ENCODE measurements at places on chromosomes 4 and X. TPM values are rescaled to one million over a fixed set of nuclear protein-coding genes. Genes with fewer than 3 reads are reported as not detected.

DNA sequence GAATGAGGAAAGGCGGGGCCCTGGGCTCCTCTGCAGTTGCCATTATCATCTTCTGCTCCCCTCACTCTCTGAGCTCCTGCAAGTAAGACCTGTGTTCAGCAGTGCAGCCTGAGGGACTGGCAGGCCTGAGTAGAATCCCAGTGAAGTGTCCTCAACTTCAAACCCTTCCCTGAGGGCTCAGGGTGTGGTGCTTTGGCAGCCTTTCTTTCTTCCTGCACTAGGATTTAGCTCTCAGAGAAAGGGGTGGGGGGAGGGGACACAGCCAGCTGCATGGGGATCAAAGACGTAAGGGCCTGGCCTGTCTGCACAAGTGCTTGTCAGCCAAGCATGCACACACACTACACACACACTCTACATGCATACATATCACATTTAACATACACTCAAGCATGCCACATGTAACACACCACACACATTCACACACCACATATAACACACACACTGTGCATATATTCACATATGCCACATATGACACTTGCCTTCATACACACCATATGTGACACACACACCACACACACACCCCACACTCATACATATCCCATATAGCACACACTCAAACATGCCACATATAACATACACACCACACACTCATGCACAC lies 223.4 kb upstream of the RPL34 start:
- no peak overlapping the region for H3K4me3 ChIP-seq
- H3K36me3 ChIP-seq: no peaks in the 10 kb centered on the region
- H3K27me3 ChIP-seq: no peaks in the 10 kb centered on the region
- peaks cover 5% of the 10 kb centered on the region for H3K4me1 ChIP-seq

DNA sequence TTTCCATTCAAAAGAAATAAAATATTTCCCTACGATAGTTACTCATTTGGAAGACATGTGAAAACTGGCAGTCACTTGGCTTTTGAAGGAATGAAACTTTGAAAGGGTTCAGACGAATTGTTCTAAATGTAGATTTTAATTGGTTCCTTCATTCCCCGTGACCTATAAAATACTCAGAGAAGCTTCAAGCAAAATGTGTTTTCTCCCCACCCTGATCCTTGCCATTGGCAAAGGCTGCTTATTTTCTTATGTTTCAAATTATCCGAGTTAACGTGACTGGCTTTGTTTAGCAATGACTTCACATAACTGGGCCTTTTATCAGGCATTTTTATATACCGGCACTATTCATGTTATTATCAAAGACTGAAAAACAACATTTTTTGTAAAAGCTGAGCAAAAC lies 204.1 kb upstream of the NEIL3 start:
- DNase-seq: no peak
- H3K27ac ChIP-seq: no peak overlapping the region
- H3K27me3 ChIP-seq: no peaks in the 10 kb centered on the region
- H3K4me1 ChIP-seq: no peaks in the 10 kb centered on the region

DNA sequence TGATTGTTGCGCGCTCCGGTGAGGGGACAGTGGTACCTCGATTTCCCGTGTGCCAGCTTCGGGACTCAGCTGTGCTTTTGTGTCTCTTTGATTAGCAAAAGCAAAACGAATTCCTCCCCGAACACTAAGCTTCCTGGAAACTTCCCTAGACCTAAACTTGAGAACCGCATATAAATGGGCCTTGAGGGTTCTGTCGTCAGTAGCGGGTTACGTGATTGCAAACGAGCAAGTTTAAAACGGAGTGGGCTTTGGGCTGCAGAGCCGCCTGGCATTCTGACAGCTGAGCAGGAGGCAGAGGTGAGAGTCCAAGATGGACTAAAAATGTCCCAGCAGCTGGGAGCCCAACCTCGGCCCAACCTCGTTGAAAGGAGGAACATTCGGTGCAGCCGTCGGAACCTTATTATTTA lies 1.2 kb upstream of the TAPT1 start:
- peaks cover 29% of the 10 kb centered on the region for H3K36me3 ChIP-seq
- H3K27ac ChIP-seq: peak overlapping the region; percentile 96
- H3K27me3 ChIP-seq: no peaks in the 10 kb centered on the region
- DNase-seq: peak; percentile 19
- peak overlapping the region; percentile 91 for H3K4me3 ChIP-seq

- no peaks in the 10 kb centered on the region for H3K36me3 ChIP-seq
- DNase-seq: no peak
- H3K4me3 ChIP-seq: no peak overlapping the region
- H3K27ac ChIP-seq: no peak overlapping the region
These were observed 21.1 kb upstream of the RHOXF1 start for GRCh38 chrX:120136840-120137239.

GRCh38 chr4:109588176-109588575 lies 28.1 kb downstream of the MCUB start:
- H3K36me3 ChIP-seq: peaks cover 48% of the 10 kb centered on the region
- peaks cover 64% of the 10 kb centered on the region for H3K4me1 ChIP-seq
- peak overlapping the region; percentile 9 for H3K27ac ChIP-seq
- H3K4me3 ChIP-seq: no peak overlapping the region

DNA sequence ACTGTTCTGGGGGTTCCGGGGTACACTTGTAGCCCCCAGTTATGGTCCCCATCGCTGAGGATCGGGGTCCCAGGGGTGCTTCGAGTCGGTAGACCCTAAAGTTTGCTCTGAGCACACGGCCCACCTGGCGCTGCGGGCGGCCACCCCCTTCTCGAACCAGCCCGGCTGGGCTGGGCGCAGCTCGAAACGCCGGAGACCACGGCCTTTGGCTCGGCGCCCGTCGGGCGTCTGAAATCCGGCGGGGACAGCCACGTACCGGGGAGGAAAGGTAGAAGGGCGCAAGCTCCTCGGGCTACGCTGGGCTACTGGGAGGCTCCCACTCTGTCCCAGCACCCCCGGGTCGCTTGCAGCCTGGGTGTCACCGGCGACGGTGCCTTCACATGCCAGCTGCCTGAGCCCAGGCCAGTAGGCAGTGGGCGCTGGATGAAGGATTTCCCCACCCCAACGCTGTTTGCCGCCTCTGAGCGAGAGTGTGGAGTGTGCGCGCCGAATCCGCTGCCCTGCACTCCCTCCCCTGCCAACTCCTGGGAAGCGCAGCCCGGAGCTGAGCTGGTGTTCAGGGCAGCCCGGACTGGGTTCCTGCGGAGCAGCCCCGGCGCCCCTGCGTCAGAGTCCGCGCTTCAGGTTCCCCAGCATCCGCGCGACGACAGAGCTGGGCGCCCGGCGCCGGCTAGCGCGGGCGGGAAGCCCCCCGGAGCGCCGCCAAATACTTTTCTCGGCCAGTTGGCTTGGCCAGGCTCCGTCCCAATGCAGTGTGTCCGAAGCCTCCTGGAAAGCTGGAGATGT lies 637 bp downstream of the MAMLD1 start:
- H3K4me1 ChIP-seq: peaks cover 32% of the 10 kb centered on the region
- no peaks in the 10 kb centered on the region for H3K36me3 ChIP-seq
- H3K27me3 ChIP-seq: peaks cover 37% of the 10 kb centered on the region

DNA sequence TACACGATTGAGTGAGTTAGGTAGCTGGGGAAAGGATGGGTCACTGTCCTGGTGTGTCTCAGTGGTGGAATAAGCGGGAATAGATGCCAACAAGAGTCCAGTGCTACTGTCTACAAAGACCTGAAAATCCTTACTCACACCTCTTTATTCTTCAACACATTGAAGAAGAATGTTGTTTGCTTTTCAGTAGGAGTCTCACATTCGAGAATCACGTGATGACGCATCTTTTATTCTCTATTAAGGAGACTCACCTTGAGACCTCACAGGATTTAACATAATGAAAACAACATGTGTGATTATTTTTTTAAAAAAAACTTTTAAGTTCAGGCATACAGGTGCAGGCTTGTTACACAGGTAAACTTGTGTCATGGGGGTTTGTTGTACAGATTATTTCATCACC lies 75.2 kb downstream of the CD38 start:
- H3K4me3 ChIP-seq: no peak overlapping the region
- peaks cover 36% of the 10 kb centered on the region for H3K36me3 ChIP-seq
- H3K4me1 ChIP-seq: peaks cover 2% of the 10 kb centered on the region
- peaks cover 2% of the 10 kb centered on the region for H3K27me3 ChIP-seq
- no peak overlapping the region for H3K27ac ChIP-seq

GRCh38 chr4:146155152-146155724 lies 20.3 kb upstream of the LSM6 start:
- DNase-seq: no peak
- peaks cover 3% of the 10 kb centered on the region for H3K4me1 ChIP-seq
- peaks cover 21% of the 10 kb centered on the region for H3K27me3 ChIP-seq
- no peak overlapping the region for H3K27ac ChIP-seq

DNA sequence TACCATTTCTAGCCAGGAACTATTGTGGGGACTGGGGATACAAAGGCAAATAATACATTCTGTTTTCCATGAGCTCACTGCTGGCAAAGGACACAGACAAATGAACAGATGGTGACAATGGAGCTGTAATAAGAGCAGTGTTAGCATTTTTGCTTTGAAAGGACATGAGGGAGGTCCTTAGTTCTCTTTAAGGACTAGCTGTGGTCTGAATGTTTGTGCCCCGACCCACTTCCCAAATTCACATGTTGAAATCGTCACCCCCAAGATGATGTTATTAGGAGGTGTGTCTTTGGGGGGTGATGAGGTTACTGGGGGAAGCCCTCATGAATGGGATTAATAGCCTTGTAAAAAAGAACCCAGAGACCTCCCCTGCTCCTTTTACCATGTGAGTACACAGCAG lies 30.3 kb downstream of the CCNG2 start:
- no peak for DNase-seq
- H3K4me1 ChIP-seq: no peaks in the 10 kb centered on the region
- H3K4me3 ChIP-seq: no peak overlapping the region
- H3K36me3 ChIP-seq: no peaks in the 10 kb centered on the region
- H3K27ac ChIP-seq: no peak overlapping the region
- H3K27me3 ChIP-seq: peaks cover 14% of the 10 kb centered on the region

GRCh38 chr4:159871141-159871540 lies 768.3 kb downstream of the RAPGEF2 start:
- no peaks in the 10 kb centered on the region for H3K4me1 ChIP-seq
- no peak overlapping the region for H3K4me3 ChIP-seq
- no peaks in the 10 kb centered on the region for H3K36me3 ChIP-seq
- H3K27me3 ChIP-seq: no peaks in the 10 kb centered on the region

DNA sequence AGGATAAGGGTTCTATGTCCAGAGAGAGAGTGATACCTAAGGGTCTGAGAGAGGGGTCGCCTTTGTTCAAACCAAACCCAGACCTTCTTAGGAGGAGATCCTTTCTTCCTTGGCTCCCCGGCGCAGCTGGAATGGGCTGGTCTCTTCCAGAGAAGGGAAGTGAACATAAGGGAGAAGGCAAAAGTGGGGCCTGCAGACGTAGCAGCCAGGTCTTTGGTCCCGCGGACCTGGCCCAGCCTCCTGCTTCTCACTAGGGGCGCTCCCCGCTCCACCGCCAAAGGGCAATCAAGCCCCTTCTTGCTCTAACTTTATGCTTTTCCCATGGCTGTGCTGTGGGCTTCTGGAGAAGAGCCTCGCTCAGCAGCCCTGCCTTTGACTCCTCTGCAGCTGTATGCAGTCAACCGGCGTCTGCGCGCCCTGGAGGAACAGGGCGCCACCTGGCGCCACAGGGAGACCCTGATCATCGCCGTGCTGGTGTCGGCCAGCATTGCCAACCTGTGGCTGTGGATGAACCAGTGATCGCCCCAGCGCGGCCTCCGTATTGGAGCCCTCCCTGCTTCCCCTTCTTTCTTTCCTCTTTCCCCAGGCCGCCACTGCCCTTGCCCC lies 6.5 kb downstream of the FATE1 start:
- H3K4me3 ChIP-seq: no peak overlapping the region
- H3K27me3 ChIP-seq: no peaks in the 10 kb centered on the region

DNA sequence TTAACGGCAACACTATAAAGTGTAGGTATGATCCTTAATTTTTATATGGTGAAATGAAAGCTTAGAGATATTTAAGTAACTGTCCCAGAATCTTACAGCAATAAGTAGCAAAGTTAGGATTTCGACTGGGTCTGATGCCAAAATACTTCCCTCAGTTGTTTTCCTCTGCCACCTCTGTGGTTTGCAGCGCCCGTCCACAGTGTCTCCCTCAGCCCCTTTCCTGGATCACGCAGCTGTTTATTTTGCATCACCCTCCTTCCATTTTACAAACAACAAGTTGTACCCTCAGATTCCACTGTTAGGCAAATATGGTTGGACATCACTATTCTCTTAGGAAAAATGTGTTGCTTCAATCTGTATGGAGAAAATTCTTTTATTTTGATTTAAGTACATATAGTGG lies 56.1 kb downstream of the RAPGEF2 start:
- H3K4me3 ChIP-seq: no peak overlapping the region
- H3K36me3 ChIP-seq: no peaks in the 10 kb centered on the region
- no peaks in the 10 kb centered on the region for H3K27me3 ChIP-seq
- H3K27ac ChIP-seq: no peak overlapping the region
- peaks cover 2% of the 10 kb centered on the region for H3K4me1 ChIP-seq

DNA sequence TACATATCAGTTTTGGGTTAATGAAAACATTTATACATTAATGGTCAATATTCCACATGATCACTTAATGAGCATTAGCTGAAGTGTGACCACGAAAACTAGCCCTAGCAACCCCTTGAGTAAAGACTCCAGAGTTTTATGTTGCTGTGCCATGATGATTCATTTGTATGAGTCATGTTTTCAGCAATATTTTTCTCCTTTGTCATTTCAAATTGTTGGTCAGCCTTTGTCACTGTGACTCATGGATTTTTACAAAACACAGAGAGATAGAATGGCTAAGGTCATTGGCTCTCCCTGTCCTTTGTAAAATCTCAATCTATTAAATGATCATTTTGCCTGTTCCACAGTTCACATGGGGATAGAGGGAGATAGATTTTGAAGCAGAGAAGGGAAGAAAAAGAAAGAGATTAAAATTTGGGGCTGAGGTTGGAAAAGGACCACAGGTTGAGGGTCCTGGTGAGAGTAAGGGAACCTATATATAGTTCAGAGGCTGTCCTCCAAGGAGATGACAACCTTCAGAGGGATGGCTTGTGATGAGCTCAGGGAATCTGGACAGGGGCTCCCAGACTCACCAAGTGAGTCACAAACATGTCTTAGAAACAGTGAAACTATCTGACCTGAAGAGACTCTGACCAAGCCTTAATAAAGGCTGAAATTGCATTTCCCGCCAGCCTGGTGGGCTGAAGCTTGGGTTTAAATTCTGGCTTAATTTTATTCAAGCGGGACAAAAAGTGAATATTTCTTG lies 25.6 kb downstream of the NR0B1 start:
- H3K4me3 ChIP-seq: no peak overlapping the region
- peaks cover 6% of the 10 kb centered on the region for H3K4me1 ChIP-seq
- H3K27me3 ChIP-seq: no peaks in the 10 kb centered on the region

- no peaks in the 10 kb centered on the region for H3K4me1 ChIP-seq
- H3K27ac ChIP-seq: no peak overlapping the region
These were observed 44.7 kb downstream of the SETD7 start for GRCh38 chr4:139511320-139511719.

DNA sequence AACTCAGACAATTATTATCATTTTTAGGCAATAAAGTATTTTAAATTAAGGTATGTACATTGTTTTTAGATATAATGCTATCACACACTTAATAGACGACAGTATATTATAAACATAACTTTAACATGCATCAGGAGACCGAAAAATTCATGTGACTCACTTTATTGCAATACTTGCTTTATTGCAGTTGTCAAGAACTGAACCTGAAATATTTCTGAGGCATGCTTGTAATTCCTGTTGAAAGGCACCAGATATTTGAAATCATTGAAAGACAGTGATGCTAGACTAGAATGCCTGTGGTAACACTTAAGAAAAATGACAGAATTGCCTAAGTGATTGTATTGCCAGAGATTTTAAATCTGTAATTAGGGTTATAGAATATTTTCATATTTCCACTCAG lies 175.6 kb upstream of the MAGEB2 start:
- H3K27ac ChIP-seq: no peak overlapping the region
- no peaks in the 10 kb centered on the region for H3K27me3 ChIP-seq
- H3K4me3 ChIP-seq: no peak overlapping the region
- H3K36me3 ChIP-seq: no peaks in the 10 kb centered on the region
- no peaks in the 10 kb centered on the region for H3K4me1 ChIP-seq
- DNase-seq: no peak

ODAPH gene
- total RNA-seq: not detected

TMEM154 gene
- 28.4 TPM for total RNA-seq

CHRDL1 gene
- not detected for total RNA-seq

CYSLTR1 gene
- total RNA-seq: 23.8 TPM

NWD2 gene
- total RNA-seq: not detected

OPHN1 gene
- total RNA-seq: 0.07 TPM
